Large intestine (tissue), 12 donors: ENCODE measurements at places on chromosomes 6 and 20.
A peak's percentile ranks its signal among the peaks of the same experiment; 100 is the strongest.

DNA sequence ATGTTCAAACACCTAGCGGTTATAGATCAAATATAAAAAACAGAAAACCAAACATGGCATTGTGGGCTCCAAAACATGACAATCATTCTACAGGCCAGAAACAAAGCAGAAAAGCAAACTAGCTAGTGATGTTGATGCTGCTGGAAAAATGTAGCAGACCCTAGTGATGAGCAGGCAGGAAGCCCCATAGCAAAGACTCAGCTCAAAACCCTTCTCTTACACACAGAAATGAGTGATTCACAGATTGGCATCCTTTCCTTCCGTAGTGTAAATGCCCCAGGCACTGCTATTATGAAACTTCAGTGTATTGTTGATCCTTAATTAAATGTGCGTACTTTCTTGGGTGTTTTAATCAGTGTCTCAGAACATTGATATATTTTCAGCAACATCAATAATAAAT is 425.1 kb downstream of the UTRN start:
- DNase-seq, result no peak

- DNase-seq, result no peak
These were observed 903.4 kb downstream of the EYS start for GRCh38 chr6:64803470-64804166.

DNA sequence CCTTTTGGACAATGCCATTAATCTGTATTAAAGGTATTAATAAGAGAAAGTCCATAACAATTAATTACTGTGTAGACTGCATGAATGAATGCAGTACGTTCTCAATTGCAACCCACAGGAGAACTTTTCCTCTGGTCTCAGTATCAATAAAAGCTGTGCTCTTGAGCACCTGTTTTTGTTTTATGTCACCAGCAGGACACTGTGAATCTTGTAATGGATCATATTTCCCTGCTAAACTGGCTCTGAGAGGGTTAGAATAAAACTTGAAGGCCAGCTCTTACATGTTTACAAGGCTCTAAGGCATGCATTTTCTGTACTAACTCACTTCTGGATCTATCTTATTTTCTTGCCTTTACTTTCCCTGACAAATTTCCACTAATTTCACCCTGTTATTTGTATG is 214.3 kb upstream of the PLN start:
- DNase-seq, result no peak

DNA sequence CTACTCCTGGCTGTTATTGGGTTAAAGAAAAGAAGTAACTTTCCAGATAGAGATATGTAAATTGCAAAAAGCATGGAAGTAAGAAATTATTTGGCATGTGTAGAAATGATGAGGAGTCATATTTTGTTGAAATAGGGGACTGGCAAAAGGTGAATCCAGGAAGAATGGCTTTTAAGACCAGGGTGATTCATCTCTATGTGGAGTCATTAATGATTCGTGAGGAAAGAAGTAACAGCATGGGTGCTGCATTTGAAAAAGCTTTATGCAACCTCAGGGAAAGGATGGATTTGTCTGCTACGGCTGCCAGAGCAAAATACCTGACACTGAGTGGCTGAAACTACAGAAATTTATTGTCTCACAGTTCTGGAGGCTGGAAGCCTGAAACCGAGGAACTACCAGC is 14.8 kb upstream of the SYNE1 start:
- no peak for DNase-seq

DNA sequence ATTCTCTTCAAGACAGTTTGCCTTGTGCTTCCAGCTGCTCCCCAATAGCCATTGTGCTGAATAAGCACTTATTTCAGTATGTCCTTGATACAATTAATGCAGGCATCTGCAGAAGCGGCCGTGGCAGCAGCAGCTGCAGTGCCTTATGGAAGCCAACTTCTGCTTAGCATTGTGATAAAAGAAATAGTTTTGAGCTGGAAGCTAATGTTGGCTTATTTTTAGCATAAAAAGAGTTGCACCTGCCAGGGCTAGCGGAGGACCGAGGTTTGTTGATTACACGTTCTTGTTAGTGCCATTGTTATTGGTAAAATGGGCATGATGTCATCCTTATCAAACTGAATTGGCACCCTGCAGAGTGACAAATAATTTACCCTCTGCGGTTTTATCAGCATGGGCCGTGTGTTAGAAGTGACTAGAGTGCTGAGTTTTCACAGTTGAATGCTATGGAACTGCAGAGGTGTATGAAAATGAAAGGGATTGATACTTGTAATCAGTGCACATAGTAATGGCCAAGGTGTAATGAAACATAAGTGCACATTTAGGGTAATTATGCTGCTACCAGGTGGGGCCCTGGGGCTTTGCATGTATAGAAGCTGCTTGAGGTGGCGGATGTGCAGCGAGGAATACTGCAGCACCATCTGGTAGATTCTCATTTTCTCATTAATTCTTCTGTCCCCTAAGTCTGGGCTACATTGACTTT is 334.3 kb downstream of the CDKAL1 start:
- no peak for DNase-seq

DNA sequence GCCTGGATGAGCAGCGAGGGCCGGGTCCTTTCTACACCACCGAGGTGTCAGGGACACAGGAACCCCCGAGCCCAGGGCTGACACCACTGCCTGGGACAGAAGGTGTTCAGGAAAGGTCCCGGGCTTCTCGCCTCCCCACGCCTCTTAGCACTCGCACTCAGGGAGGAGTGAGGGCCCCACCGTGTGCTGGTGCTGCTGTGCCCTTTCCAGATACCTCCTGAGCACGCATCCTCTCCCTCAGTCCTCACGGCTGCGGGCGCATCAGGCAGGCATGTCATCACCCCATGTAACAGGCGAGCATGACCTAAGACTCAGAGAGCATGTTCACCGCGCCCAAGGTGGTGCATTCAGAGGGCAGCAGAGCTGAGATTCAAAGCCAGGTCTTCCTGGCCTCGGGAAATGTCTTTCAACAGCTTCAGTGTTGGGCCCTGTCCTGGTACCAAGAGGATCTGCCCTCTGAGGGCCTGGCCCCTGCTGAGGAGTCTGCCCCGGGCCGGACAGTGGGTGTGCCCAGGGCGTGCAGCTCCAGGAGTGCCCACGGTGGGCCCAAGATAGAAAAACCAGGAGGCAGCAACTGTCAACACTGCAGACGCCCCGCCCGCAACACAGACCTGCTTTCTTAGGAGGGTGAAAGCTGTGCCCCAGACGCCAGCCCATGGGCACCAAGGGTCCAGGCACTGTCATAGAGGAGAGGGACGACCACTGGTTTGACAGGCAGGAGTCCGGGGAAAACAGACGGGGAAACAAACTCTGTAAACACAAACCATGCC is 29.2 kb downstream of the TGM2 start:
- no peak for DNase-seq

DNA sequence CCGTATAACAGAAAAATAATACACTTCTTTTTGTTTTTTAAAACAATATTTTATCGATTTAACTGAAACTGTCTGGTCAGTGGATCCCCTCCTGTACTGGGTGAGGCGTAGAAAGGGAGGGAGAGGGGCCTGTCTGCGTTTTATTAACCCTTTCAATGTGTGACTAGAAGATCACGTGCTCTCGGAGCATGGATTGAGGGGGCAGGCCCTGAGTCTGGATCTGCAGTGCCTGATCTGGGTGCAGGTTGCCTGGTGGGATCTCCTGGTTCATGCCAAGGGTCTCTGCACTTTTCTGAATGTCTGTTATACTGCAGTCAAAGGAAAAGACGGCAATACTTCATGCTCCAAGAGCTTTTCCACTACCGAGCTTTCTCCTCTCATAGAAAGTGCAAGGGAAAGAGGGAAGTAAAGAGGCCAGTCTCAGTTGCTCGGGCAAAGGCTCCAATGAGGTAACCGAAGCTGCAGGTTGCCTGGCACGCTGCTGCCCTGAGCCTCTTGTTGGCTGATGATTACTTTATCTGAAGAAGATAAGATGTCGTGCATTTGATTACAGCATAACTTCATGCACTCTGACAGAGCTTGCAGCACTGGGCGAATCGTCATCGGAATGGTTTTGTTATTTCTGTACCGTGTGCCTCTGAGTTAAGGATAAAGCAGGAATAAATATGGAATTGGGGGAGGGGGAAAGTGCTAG is 167.5 kb upstream of the PMEPA1 start:
- peak; percentile 63 for DNase-seq

GRCh38 chr20:21665687-21666446 is 39.6 kb upstream of the PAX1 start:
- DNase-seq, result no peak

DNA sequence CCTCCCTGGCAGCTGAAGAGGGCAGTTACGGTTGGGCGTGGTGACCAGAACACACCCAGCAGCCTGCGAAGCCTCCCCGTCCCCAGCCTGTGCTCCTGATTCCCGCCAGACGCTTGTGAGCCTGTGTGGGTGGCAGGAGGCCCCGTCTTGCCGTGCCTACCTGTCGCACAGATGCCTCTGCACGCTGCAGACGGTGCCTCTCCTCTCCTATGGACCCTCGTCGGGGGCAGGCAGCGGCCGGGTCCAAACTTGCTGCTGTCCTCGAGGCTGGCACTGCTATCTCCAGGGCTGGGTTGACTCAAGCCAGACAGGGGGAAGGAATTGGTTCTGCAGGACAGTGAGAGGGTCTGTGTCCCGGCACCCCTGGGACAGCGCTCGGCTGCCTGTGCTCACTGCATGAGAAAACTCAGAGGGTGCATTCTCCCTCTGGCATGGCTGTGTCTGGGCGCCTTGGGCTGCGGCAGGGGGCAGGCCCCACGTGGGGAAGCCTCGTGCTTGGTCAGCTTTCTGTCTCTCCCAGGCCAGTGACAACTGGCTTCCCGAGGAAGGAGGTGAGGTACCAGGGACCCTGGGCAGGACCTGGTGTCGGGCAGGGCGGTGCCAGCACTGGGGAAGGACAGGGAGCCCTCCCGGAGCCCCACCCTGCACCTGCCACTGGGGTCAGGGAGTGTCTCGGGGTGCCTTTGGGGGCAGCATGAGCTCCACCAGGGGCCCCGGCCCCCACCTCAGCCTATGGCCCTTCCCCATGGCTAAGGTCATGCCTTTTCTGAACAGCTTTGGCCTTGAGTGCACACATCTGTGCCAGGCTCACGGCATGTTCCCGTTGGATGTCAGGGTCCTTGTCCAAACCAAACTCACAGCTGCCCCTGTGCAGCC is 127.5 kb downstream of the TAF4 start:
- no peak for DNase-seq

- no peak for DNase-seq
These were observed 101.0 kb upstream of the MTHFD1L start for GRCh38 chr6:150764334-150765066.

DNA sequence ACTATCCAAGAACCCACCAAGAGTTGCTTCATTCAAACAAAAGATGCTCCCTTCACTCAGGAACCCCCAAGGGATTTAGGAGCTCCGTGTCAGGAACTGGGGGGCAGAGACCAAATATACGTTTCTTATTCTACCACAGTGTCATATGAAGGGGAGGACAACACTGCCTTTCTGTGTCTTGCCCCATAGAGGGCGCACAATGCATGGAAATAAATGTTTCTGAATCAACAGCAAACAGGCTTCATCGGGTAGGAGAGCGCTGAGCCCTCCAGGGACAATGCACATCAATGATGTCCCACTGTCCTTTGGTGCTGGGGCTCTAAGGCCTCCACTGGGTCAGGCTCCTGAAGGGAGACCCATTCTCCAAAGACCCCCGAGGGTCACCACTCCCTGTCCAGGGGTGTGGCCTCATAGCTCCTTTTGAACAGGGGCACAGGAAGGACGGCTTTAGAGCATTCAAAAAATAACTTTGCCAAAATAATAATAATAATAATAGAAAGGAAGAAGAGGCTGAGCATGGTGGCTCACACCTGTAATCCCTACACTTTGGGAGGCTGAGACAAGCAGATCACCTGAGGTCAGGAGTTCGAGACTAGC is 31.1 kb downstream of the PLG start:
- DNase-seq, result peak; percentile 19

DNA sequence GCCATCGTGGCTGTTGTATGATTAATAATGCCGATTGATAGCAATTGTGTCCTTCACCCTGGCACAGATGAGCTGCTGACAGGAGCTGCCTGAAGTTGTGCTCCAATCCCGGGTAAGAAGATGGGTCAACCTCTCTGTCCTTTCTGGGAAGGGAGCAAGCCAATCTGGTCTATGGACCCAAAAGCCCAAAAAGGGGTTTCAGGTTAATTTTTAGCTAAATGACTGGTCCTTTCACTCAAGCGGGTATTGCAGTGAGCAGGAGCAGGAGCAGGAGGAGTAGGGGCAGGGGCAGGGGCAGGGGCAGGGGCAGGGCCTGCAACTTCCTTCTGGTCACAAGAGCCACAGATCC is 164.8 kb downstream of the TAF4 start:
- no peak for DNase-seq

DNA sequence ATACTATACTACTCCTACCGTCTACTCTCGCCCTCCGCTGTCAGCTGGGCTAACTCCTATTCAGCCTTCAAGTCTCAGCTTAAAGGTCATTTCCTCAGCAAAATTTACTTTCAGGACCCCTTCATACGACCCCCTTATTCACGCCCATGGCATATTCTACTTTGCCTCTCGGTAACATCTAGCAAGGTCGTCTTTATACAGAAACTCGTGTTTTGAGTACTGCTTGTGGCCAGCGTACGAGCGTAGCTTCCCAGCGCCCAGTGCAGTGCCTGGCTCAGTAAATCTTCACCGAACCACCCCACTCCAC is 546 bp downstream of the CRNKL1 start:
- DNase-seq, result no peak

GRCh38 chr6:167275436-167275835 is 15.7 kb upstream of the UNC93A start:
- DNase-seq, result no peak

DNA sequence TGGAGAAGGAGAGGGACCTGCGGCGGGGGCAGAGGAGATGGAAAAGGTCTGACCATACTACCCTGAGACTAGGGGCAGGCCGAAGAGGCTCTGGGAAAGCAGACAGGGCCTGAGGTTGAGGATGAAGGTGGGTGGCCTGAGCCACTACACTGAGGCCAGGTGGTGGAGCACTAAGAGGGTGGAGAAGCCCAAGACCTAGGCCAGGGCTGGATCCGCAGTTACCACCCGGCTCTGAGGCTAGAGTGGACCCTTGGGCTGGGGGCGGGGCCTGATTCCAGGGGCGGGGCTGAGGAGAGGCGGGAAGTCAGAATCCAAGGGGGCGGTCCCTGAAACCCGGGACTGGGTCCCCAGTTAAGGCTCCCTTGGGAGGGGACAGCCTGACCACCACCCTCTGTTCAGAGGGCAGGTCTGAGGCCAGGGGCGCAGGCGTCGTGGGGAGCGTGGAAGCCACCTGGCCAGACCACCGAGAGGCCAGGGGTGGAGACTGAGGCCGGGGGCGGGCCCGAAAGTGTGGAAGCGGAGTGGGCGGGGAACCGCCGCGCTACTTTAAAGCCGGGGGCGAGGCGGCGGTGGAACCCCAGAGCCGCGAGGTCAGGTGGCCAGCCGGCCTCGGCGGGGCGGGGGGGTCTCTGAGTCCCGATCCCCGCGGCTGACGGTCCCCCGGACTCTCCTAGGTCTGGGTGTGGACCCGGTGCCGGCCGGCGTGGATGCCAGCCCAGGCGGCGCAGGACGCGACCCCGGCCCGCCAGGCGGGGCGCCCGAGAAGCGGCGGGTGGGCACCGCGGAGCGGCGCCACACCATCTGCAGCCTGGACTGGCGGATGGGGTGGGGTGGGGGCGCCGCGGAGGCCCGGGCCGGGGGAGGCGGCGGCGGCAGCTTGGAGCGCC is 8.3 kb downstream of the CCM2L start:
- peak; percentile 73 for DNase-seq

GRCh38 chr6:87213364-87213763 is 58.0 kb downstream of the ZNF292 start:
- DNase-seq, result peak; percentile 39
